ENCODE measurements at places on chromosomes 16 and 17. TPM values are rescaled to one million over a fixed set of nuclear protein-coding genes. Genes with fewer than 3 reads are reported as not detected.

GRCh38 chr17:39700148-39700987 is 504 bp downstream of the ERBB2 start:
- H3K4me3 ChIP-seq = peak overlapping the region; percentile 88
- no peaks in the 10 kb centered on the region for H3K36me3 ChIP-seq
- H3K27ac ChIP-seq = peak overlapping the region; percentile 98
- peak; percentile 73 for DNase-seq
- H3K4me1 ChIP-seq = peaks cover 55% of the 10 kb centered on the region
- H3K27me3 ChIP-seq = no peaks in the 10 kb centered on the region

Gene CD300A
- polyA plus RNA-seq = 0.47 TPM

- H3K4me1 ChIP-seq = no peaks in the 10 kb centered on the region
- H3K27me3 ChIP-seq = no peaks in the 10 kb centered on the region
- no peak for DNase-seq
- H3K27ac ChIP-seq = no peak overlapping the region
Observed at GRCh38 chr17:79513820-79514535, 96.9 kb downstream of the RBFOX3 start.

Gene KRT34
- polyA plus RNA-seq = 0.71 TPM

DNA sequence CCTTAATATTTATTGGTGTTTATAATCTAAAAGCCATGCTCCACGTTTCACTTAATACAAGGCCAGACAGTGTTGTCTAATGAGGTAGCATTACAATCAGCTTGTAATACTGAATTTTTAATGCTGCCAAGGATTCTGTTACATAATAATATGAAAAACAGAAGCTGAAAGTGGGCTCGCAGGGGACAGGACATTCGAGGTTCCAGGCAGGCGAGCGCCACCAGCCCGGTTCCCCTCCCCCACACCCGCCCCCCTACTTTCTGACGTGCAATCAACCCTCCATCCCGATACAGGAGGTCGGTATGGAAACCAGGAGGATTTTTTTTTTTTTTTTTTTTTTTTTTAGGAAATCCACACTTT is 6.2 kb upstream of the ZFHX3 start:
- H3K36me3 ChIP-seq = no peaks in the 10 kb centered on the region
- DNase-seq = no peak
- H3K4me3 ChIP-seq = no peak overlapping the region
- no peaks in the 10 kb centered on the region for H3K27me3 ChIP-seq
- peak overlapping the region; percentile 89 for H3K27ac ChIP-seq

DNA sequence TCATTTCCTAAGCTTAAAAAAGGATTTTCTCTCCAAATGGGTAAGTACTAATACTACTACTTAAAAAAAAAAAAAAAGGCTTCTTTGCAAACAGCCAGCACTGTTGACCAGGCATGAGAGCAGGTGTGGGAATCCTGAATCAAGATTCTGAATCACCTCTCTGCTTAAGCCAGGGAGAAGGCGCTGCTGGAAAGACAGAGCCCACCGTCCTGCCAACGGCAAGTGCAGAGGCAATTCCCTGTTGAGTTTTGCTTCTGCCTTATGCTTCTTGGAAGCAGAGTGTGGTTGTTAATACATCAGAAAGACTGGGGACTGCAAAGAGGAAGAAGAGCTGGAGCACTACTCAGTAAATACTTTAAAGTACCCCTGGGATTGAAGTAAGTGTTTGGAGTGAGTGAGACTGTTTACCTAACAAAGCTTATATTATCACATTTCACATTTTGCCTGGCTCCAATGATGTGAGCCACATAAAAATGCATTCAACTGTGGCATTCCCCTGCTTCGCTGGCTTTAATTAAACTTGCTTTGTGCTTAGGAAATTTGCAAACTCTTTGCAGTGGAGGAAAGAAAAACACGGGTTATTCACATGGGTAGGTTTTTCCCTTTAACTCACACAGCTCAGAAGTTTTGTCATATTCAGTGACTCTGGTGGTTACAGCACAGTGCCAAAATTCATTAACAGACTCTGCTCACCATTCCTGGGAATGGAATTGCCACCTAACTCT is 86.0 kb upstream of the KIF2B start:
- no peaks in the 10 kb centered on the region for H3K4me1 ChIP-seq
- DNase-seq = no peak
- no peak overlapping the region for H3K4me3 ChIP-seq
- H3K27ac ChIP-seq = no peak overlapping the region

DNA sequence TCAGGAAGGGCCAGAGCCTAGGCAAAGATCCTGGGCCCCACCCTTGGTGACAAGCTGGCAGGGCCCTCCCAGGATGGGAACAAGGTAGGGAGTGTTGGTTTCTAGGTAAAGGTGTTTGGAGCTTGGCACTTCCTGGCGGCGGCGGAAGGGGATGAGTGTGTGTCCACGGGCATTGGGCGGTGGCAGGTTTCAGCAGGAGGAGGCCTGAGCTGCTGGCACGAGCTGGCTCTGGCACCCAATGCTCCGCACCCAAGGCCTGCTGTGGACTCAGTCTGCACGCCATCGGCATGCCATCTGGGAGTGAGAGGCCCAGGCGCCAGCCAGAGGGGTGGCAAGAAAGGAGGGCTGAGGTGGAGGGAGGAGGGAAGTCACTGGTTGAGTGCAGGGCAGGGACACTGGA is 46.9 kb upstream of the TAC4 start:
- no peak for DNase-seq
- H3K4me3 ChIP-seq = no peak overlapping the region
- no peaks in the 10 kb centered on the region for H3K36me3 ChIP-seq

- H3K27ac ChIP-seq = no peak overlapping the region
- peaks cover 9% of the 10 kb centered on the region for H3K4me1 ChIP-seq
- H3K27me3 ChIP-seq = peaks cover 9% of the 10 kb centered on the region
- no peak for DNase-seq
- no peak overlapping the region for H3K4me3 ChIP-seq
Observed at GRCh38 chr16:88634994-88635670, 3.2 kb upstream of the IL17C start.

Gene HS3ST4
- 2.0 TPM for polyA plus RNA-seq

DNA sequence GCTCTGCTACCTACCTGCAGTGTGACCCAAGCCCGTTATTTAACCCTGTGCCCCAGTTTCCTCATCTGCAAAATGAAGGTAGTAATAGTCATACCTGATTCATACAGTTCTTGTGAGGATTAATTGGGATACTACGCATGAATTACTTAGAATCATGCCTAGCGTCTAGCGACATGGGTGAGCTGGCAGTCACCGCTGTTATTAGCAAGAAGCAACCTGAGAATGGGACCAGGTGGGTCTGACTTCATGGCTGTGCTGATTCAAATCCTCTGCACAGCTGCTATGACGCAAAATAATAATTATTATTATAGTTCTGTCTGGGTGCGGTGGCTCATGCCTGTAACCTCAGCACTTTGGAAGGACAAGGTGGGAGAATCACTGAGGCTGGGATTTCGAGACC is 7.9 kb downstream of the SOCS1 start:
- no peaks in the 10 kb centered on the region for H3K4me1 ChIP-seq
- DNase-seq = no peak
- H3K27me3 ChIP-seq = no peaks in the 10 kb centered on the region
- no peaks in the 10 kb centered on the region for H3K36me3 ChIP-seq

Gene RAB26
- polyA plus RNA-seq = 11.3 TPM

Gene CHST5
- polyA plus RNA-seq = not detected

- H3K4me1 ChIP-seq = peaks cover 17% of the 10 kb centered on the region
- no peaks in the 10 kb centered on the region for H3K36me3 ChIP-seq
- peak; percentile 79 for DNase-seq
- peaks cover 75% of the 10 kb centered on the region for H3K27me3 ChIP-seq
- H3K27ac ChIP-seq = peak overlapping the region; percentile 85
Observed at GRCh38 chr17:56593086-56593645, 333 bp upstream of the NOG start.

Gene BMERB1
- polyA plus RNA-seq = 5.9 TPM
